ENCODE measurements at places on chromosomes 2 and 18.

DNA sequence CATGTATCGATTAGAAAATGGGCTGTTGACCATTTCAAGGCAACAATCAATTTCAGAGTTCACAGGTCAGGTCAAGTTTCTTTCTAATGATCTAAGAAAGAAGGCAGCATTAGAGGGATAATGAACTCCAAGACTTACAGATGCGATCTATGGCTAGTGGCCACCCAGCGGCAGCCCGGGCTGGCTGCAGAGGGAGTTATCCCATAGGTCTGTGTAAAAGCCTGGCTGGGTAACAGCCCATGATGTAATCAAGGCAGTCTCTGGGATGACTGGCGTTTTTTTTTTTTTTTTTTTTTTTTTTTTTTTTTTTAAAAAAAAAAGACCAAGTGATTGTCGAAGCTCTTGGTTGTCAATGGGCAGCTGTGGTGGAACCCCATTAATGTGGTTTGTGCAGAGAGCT is 171.1 kb upstream of the SKOR2 start:
- no peak for DNase-seq

GRCh38 chr2:172461591-172462372 is 34.4 kb downstream of the ITGA6 start:
- no peak for DNase-seq

- DNase-seq: no peak
Observed at GRCh38 chr2:210663631-210664089, 107.3 kb downstream of the CPS1 start.

- DNase-seq: no peak
Observed at GRCh38 chr18:44510390-44510789, 170.3 kb upstream of the SETBP1 start.

DNA sequence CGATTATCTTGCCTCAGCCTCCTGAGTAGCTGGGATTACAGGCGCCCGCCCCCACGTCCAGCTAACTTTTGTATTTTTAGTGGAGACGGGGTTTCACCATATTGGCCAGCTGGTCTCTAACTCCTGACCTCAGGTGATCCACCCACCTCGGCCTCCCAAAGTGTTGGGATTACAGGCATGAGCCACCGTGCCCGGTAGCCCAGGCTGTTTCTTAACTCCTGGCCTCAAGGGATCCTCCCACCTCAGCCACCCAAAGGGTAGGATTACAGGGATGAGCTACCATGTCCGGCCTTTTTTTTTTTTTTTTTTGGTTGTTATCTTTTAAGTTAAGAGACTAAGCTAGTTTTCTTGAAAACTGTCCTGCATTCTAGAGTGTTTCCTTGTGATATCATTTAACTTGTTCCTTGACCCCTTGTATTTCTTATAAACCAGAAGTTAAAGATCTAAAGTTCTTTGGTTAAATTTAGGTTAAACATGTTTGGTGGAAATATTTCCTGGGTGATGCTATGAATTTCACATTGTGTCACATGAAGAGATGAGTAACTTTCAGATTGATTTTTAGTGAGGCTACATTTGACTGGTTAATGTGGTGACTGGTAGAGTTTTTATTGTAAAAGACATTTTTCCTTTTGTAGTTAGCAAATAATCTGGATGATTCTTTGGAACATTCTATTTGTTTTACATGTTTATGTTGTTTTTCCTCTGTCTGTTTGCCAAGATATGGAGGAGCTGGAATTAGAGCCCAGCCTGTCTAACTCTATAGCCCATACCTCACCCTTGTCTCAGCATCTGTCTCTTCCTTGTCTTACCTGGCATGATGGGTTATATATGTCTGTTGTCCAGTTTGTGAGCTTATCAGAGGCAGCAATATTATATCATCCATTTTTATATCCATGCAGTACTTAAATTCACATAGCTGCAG is 5.2 kb downstream of the NCAPH start:
- no peak for DNase-seq

- DNase-seq: no peak
Observed at GRCh38 chr2:144553379-144553778, 33.5 kb upstream of the ZEB2 start.

GRCh38 chr2:226953826-226954225 is 118.0 kb downstream of the RHBDD1 start:
- no peak for DNase-seq

GRCh38 chr18:27674411-27674810 is 489.3 kb upstream of the CHST9 start:
- DNase-seq: no peak

DNA sequence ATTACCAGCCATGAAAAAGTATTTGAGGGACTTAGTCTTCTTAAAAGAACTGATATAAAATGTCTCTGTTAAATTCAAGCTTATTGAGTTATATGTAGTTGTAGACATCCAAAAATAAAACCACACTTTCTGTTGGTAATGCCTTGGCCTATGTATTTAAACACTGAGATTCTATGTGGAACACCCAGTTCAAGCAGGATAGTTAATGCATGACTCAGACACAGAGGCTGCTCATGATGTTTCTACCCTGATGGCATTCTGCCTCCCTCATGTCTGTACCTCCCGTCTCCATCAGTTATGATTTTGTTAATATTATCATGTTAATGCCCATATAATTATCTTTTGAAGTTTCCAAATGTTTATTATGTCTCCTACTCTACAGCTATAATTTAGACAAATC is 164.5 kb downstream of the XIRP2 start:
- no peak for DNase-seq

DNA sequence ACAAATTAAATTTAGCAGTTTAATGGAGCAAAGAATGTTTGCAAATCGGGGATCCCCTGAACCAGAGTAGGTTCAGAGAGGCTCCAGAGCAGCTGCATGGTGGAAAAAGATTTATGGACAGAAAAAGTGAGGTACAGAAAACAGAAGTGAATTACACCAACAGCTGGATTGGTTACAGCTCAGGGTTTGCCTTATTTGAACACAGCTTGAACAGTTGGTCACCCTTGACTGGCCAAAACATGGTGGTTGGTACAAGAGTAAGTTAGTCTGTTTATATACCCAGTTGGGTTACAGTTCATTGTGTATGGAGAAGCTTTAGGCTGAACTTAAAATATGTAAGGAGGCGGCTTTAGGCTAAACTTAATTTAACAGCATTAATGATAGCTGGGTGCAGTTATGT is 5.4 kb upstream of the CDCA7 start:
- DNase-seq: no peak

- no peak for DNase-seq
Observed at GRCh38 chr2:61658841-61659780, 121.0 kb upstream of the XPO1 start.

DNA sequence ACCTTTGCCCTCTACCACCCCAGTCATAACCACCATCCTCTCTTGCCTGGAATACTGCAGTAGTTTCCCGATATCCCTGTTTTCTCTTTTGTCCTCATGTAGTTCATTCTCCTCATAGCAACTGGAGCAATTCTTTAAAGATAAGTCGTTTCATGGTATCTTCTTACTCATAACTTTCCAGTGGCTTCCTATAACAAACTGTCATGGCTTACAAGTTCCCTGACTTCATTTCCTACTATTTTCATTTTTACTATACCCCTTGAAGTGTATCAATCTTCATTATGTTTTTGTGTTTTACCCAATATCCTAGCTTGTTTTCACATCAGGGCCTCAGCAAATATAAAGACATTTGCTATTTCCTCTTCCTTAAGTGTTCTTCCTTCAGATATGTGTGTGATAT is 83.7 kb upstream of the PROKR1 start:
- DNase-seq: no peak
